CD4-positive, alpha-beta T cell treated with Interleukin-6 for 4 hours (primary cell): ENCODE measurements at places on chromosomes 4 and X.

DNA sequence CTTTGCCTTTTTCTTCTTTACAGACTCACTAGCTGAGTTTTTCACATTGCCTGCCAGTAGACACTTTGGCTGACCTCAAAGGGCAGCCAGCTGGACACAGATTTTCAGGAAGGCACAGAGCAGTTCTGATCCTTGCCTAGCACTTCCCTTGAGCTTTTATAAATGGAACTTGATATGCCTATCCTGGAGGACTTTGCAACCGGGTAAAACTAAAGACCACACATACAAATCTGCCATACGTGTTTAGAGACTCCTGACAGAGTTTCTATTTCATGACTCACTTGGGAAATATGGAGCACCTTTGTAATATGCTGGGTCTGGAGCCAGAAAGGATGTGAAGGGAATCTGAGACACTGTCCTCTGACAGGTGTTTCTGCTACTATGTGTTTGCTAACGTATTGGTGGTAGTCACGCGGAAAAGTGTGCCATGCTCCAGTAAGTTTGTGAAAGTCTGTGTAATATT lies 56.7 kb upstream of the RASSF6 start:
- no peak for DNase-seq

DNA sequence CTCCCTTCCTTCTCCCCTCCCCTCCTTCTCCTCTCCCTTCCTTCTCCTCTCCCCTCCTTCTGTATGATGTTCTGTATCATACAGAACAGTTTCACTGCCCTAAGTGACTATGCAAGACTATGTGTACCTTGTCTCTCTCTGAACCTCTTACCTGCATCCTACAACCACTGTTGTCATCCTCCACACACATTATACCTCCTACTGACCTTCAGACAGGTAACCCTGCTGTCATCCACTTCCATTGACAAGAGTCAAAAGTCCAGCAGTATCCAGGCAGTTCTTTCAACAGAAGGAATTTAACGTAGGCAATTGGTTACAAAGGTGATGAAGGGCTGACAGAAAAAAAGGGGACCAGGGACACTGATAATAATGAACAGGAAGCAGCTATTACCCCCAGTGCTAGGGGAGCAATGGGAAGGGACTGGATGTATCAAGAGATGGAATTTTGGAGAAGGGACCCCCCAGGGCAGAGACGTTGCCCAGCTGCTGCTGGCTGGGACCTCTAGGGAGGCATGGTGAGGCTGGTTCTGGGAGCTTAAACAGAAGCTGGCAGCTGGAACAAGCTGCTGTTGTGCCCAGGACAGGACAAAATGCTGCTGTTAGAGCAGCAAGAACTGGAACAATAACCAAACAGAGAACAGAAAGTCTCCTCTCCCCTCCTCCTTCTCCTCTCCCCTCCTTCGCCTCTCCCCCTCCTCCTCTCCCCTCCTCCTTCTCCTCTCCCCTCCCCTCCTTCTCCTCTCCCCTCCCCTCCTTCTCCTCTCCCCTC lies 84.7 kb downstream of the DCTD start:
- no peak for DNase-seq

DNA sequence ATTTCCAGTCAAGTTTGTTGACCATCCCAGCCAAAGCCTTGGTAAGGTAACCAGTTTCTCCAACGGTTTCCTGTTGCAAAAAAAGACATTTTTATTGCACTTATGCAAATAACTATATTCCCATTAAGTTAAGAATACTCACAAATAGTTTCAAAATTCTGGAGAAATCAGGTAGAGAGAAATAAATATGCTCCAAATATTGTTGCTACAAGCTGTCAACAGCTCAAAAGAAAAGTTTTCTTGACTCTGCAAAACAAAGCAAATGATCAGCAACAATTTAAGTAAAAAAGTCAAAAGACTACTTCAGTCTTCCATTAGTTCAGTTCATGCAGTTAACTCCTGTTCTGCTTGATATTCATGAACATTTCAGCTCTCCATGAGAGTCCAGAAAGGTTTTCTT lies 49.0 kb upstream of the UGT8 start:
- no peak for DNase-seq

DNA sequence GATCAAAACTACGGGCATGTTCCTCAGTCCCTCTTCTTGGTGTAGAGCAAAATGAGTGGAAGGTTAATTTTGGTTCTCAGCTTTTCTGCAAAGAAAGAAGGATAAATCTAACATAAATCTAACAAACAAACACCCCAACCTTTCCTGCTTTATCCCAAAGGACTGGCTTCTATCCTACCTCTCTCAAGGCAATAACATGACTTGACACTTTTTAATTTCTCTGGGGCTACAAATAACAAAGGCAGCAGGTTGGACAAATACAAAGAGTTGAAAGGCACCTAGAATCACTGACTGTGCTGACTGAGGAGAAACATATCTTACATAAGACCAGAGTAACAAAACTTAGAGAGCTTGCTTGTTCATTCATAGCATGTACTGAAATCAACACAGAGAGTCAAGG lies 703.6 kb upstream of the PITX2 start:
- no peak for DNase-seq

DNA sequence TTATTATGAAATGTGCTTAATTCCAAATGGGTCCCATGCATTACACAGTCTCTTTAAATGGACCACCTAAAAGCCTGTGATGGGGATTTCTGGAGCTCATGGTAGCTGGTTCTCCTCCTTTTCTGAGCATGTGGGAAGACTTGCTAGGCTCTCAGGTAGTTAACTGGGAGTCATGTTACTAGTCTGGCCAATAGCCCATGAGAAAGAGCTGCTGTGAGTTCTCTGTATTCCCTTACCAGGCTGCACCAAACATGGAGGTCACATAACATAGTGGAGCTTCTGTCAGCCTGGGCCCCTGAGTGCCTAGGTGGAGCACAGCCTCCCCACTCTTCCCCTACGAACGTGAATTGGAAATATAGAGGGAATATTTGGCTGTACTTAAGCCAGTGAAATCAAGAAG lies 198.4 kb downstream of the MAML3 start:
- no peak for DNase-seq

DNA sequence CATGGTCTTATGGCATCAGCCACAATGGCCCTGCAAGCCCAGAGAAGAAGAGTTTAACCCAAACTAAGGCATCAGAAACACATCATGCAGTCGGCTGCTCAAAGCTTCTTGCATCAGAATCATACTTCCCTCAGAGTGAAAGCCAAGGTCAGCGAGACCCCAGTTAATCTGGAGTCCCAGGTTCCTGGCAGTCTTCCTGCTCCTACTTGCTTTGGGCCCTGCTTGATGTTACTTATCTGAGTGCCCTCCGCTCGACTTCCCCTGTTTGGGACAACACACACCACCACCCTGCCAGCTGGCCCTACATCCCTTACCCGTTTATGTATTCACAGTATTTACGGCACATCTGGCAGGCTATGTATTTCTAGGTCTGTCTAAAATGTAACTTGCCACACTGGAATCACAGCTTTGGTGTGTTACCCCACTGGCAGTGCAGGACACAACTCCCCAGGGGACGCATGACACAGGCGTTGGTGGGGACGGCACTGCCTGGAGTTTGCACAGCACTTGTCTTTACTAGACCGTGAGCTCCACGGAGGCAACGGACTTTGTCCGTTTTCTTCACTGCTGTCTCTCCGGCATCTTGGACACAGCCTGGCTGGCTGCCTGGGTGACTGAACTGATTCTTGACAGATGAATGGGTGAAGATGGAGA lies 22.8 kb downstream of the CRMP1 start:
- no peak for DNase-seq

GRCh38 chr4:53365121-53365485 lies 758 bp downstream of the SCFD2 start:
- DNase-seq = no peak

- no peak for DNase-seq
Observed at GRCh38 chr4:41795796-41796385, 47.4 kb upstream of the PHOX2B start.

DNA sequence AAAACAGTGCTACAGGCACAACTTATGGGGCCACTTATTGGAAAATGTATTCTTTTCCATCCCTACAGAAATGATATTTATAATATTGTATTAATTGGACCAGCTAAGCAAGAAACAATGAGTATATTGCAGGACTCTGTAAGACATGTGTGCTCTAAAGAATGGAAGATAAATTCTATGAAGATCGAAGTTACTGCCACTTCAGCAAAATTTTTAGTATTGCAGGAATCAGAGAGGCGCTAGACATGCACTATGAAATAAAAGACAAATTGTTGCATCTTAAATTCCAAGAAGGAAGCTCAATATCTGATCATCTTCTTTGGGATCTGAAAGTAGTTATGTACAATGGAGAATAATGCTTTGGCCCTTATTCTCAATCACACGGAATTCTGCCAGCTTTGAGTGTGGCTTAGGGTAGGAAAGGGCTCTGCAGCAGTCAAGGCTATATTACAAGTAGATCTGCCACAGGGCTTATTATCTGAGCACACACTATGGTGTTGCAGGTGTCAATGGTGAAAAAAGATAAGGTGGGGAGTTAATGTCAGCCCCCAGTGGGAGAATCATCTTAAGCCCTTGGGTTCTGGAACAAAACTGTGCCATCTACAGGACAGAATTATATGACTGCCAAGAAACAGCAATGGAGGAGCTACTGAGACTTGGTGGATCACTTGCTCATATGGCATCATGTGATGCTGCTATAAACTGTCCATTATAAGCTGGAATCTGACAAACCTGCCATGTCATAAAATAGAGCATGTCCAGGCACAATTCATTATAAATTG lies 334.0 kb upstream of the NDST3 start:
- DNase-seq = no peak

- peak; percentile 66 for DNase-seq
Observed at GRCh38 chr4:102449751-102450352, 51.3 kb upstream of the NFKB1 start.

GRCh38 chrX:2801223-2801622 lies 27.5 kb upstream of the GYG2 start:
- no peak for DNase-seq

- no peak for DNase-seq
Observed at GRCh38 chr4:40401631-40402030, 66.5 kb downstream of the CHRNA9 start.

DNA sequence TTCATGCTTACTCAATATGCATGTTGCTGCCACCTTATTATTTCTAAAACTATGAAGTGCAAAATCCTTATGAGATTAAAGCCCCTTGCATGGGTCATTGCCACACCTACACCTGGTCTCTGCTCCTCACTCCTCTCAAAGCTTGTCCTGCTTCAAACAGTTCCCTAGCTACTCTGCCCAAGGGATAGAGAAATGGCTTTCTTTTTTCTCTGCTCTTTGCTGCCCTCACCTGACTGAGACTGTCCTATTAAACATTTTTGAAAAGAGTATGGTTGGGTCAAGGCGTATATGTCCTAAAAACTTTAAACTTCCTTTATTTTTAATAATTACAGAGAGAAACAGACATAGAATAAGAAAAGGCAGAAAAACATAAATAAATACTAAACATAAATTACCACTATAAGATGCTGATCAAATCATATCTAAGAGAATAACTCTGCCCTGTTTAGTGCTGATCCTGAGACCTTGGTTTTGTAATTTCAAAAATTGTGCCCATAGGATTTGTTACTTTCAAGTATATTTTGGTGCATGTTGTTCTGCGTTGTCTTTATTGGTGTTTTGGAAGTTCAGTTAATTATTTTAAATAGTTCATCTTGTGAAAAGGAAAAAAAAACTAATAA lies 704.9 kb upstream of the PABPC4L start:
- DNase-seq = no peak

DNA sequence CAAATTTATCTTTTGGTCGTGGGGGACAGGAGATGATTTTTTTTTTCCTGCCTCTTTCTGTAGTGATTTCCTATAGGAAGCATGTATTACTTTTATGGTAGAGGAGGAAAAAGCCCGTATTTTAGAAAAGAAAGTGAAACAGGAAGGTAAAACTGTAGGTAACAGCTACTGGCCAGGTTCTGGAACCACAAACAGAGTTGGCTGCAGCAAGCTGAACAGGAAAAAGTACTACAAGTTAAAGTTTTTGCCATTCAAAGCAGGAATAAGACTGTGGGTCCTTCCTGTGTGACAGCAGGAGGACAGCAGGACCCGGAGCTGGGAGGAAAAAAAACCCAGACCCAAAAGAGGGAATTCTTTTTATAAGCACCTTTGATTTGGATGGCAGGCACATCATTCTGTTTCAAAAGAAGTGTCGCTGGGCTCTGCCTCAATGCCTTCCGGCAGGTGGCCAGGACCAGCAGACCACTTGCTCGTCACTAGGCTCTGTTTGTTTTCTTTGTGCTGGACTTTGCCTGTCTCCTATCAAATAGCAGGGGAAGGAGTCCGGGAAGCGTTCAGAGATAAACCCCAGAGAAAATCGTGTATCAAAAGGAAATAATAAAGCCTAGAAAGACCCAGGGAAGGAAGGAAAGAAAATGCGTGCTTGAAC lies 277.9 kb downstream of the ADGRA3 start:
- no peak for DNase-seq

DNA sequence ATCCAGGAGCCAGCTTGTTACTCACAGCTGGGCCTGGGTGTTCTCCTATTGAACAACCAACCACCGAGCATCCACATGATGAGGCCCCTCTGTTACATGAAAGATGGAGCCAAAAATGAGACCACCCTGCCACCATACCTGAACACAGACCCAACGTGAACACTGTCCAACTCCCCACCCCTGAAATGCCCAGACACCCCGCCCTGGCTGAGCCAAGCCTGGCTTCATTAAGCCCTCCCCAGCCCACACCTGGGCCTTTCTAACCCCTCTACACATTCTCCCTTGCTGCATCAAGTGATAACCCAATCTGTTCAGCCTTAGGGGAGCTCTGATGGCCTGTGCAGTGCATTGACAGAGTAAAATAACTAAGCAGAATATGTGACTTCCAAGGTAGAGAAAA lies 80.7 kb downstream of the EVC start:
- no peak for DNase-seq

DNA sequence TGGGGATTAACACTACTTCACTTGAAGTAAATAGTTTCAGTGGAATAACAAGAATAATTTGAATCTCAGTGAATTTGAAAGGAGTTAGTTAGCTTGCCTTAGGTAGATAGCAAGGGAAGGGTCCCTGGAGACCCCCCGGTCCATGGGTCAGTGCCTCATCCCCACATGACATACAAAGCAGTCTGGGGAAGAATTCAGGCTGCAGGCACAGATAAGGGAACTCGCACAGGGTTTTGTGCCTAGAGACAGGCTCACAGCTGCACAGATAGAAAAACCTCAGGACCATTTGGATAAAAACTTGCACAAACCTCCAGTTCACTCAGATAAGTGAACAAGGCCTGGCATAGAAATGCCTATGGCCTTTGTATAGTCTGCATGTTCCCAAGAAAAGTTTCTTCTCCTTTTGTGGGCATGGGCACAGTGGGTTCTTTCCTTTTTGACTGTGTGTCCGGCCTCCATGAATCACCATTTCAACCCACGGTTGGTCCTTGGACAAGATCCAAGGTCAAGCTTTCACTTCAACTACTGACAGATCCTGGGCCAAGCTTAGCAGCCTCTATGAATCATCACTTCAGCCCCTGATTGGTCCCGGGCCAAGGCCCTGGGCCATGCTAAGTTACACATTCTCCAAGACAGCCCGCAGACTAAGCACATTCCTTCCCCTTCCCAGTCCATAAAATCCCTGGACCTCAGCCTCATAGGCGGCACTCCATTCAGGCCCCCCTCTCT lies 108.3 kb upstream of the KLHL4 start:
- no peak for DNase-seq

- no peak for DNase-seq
Observed at GRCh38 chr4:152628128-152628527, 51.7 kb downstream of the TMEM154 start.
